ENCODE measurements at places on chromosomes 7 and 10. TPM values are rescaled to one million over a fixed set of nuclear protein-coding genes. Genes with fewer than 3 reads are reported as not detected.

HOXA13 gene
- total RNA-seq = not detected

DNA sequence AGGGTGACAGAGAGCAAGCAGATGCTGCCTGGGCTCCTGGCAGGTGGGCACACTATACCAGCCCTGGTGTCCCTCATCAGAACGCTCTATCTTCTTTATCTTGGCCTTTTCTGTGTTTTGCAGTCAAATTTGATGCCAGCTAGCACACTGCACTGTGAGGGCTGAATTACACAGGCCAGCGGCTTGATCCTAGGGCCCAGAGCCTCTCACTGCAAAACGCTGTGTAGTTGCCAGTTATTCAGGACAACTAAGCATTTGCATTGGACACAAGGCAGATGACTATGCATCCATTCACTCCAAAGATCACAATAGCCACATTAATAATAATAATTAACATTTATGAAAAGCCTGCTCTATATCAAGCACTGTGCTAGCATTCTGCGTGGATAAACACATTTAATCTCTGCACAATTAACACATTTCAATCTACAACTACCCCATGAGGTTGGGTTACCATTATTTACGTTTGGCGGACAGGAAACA lies 100.3 kb downstream of the PAXIP1 start:
- no peak for DNase-seq

DNA sequence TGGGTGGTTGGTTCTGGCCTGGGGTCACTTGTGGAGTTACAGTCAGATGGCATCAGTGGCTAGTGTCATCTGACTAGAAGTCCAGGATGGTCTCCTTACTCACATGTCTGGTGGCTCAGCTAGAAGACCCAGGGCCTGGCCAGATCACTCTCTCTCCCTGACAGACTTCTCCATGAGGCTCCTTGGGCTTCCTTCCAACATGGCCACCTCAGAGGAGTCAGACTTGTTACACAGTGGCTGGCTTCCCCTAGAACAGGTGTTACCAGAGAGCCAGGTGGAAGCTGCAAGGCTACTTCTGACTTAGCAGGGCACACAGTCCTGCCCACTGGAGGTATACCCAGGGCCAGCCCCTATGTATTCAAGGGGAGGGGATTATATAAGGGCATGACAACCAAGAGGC lies 44.2 kb upstream of the MYL10 start:
- no peak for DNase-seq

FFAR4 gene
- total RNA-seq = 3.2 TPM

DNA sequence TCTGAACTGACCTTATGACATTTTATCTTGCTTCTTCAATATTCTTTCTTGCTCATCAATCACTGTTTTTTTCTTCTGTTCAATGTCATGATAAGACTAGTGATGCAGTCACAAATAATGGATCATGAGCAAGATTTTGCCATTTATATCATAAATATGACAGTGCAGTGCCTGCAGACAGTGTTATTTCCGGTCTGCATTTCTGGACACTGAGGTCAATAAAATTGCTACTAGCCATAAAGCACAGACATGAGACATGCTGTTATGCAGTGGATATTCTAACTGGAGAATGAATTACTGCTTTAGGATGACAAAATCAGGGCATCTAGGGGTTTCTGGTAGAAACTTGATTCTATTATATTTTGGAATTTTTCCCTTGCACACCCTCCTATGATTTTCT lies 1509.7 kb upstream of the LRRTM3 start:
- DNase-seq = no peak

- DNase-seq = no peak
Measured at GRCh38 chr7:120521761-120522737, 249.1 kb downstream of the KCND2 start.

GRCh38 chr10:21130683-21131442 lies 233.8 kb upstream of the NEBL start:
- no peak for DNase-seq

FAM25C gene
- not detected for total RNA-seq

ENTPD1 gene
- 7.5 TPM for total RNA-seq

TMEM196 gene
- total RNA-seq = 0.82 TPM

- DNase-seq = no peak
Measured at GRCh38 chr10:127257395-127257794, 61.0 kb upstream of the INSYN2A start.

FAM237B gene
- total RNA-seq = not detected

All from omental fat pad (tissue), 4 donors.